Liver (tissue), 10 donors: ENCODE measurements at places on chromosomes 2 and 18.

DNA sequence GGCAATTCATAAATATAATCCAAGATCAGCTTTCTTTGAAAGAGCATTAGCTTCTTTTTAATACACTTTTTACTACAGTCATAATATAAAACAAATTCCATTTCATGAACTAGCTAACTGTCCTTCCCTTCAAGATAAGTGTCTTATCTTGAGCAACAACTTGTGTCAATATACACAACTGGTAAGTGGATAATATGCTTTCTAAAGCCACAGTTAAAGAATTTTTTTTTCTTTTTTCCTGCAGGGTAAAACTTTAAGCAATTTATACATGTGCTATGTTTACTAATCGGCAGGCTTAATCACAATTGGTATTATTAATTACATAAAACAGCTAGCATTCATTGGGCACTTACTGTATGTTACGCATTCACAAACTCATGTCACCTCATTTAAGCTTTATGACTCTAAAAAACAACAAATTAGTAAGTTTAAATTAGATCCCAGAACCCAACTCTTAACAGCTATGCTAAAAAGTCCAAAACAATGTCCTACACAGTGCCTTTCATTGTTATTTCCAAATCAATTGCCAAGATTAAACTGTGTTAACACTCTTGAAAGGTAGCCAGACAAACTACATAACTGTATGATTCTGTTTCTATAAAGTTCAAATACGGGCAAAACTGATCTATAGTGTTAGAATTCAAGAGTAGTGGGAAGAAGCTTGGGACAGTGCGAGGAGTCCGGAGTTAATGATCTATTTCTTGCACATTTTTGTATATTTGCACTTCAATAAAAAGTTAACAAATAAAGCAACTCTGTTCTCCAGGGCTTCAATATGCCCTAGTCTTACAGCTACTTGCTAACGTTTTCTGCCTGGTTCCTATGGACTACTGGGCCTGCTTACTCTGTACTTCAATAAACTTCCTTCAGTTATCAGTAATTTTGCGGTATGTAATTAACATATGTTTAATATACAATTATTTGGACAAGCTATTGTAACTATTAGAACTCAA, 6.0 kb downstream of the TXNL1 start:
- no peak for DNase-seq

- no peak for DNase-seq
Observed at GRCh38 chr2:106159866-106160785, 34.0 kb downstream of the UXS1 start.

DNA sequence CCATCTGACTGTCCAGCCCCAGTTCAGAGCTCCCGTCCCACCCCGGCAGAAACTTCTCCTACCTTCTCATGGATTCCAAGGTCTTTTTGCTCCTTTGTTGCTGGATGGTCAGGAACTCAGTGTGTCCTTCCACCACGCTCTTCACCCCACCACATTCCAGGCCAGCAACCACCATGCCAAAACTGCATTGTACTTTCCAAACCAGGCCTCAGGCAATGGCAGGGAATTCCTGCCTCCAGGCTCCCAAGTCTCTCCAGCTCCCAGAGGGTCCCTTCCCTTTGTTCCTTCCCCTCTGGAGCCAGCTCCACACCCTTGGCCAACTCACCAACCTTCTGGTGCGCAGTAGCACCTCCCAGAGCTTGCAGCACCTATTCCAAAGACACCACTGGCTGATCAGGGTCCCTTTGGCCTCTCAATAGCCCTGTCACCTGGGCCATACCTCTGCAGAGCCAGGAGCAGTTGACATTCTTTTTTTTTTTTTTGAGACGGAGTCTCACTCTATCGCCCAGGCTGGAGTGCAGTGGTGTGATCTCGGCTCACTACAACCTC, 8.1 kb downstream of the CHMP1B start:
- DNase-seq: no peak

- DNase-seq: no peak
Observed at GRCh38 chr18:10752382-10752781, 226.6 kb downstream of the NAPG start.

GRCh38 chr2:43184339-43184895, 42.0 kb downstream of the ZFP36L2 start:
- DNase-seq: no peak

DNA sequence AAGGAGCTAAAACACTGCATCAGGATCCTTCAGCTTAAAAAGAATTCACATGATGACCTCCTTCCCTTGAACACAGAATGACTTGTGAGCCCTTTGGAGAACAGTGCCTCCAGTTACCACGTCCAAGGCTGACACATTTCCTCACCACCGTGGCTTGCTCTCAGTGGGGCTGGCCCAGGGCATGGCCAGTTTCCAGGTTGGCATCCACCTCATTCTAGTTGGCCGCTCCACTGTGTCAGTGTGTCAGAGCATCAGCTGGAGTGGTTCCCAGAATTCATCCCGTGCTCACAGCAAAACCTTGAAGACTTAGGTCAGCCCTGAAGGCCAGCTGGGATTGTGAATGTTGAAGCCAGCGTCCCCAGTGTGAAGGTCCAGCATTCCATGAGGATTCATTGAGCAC, 158.5 kb downstream of the INSIG2 start:
- no peak for DNase-seq

GRCh38 chr2:118846442-118846952, 951 bp downstream of the EN1 start:
- no peak for DNase-seq

DNA sequence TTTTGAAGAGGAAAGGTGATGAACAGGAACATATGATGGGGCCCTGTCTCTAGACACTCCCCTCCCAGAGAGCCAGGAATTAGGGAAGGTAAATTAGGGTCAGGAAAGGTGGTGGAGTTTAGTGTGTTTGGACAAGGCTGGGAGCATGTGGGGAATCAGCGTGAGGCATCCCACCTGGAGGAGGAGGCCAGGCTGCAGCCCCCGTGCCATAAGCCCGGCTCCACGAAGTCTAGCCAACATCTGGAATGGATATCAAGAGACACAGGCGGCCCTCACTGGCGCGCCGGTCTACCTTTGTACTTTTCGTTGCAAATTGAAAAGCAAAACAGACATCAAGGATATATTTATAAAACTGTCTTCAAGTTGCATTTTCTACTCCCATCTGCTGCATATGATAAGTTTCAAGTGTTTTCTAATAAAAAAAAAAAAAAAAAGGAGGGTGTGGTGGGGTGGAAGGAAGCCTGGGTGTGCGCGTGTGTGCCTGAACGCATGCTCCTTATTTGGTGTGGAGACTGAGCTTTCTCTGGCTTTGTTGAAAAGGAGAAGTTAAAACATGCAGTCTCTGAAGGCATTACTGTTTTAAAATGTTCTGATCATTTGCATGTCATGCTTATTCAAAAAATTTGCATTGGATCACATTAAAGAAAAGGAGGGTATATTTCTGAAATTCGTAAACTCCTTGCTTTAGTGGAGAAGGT, 546.7 kb upstream of the ID2 start:
- DNase-seq: no peak

DNA sequence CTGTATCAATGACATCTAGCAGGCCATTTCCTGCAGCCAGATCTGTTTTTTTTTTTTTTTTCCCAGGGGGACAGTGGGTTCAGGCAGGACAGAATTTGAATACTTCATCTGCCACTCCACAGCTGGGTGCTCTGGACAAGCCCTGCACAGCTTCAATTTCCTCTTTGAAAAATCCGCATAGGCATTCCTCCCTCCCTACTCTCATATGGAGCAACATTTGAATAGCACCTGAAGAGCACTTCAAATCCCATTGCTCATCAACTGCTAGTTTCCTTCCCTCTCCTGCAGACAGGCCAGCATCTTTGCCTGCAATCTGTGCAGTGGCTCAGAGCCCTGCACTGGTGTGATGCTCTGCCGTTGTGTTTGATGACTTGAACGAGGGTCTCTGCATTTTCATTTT, 326.3 kb downstream of the TSN start:
- no peak for DNase-seq

DNA sequence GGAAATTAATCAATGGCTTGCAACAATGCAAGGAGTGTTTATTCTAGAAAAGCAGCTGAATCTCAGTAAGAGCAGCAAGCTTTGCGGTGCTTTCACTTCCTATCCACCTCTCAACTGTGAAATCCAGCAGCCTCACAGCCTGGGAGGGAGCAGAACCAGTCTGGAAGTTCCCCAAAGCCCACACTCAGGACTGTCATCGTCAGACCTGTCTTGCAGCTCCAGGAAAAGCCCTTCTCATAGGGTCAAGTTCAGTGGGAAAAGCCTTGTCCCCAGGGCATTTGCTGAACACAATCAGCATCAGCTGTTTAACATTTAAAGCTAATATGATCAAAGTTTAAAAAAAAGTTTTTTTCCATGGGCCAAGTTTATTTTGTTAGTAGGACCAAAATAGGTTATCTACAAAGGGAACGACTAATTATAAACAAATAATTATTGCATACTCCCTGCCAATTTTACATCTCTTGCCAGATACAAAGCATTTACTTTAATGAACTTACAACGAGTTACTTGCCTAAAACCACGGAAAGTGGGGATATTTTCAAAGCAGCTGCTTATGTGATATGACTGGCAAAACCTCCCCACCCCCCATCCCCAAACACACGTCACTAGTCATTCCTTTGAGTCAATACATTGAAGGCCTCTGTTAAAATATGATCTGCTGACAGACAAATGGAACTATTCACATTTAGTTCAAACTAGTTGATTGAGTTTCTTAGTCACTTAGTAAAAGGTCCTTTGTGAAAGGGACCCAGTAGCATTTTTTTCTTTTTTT, 36.8 kb downstream of the PARD6G start:
- no peak for DNase-seq

DNA sequence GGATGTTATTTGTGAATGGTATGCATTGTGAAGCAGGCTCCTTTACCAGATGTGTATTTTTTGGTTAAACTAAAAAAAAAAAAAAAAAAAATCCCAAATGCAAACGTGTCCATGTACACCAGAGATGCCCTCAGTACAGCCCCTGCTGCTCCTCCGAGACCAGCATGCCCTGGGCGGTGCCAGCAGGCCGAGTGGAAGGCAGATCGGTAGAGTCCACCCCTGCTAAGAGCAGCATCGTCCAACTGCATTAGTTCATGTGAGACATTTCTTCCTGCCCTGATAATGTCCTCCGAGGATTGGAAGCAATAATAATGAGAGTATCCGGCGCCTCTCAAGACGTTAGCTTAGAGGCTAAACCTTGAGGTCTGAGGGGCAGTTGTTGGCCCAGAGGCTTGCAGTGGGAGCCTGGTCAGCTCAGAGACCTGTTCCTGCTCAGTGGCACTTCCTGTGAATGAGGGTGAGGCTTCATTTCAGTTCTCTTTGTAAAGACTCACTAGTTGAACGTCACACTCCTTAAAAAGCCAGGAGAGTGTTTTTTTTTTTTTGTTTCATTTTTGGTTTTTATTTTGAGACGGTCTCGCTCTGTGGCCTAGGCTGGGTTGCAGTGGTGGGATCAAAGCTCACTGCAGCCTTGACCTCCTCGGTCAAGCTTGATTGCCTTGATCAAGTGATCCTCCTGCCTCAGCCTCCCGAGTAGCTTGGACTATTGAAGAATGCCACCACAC, 5.6 kb downstream of the SLC66A3 start:
- DNase-seq: no peak

GRCh38 chr18:78171954-78172353, 807.7 kb upstream of the SALL3 start:
- DNase-seq: no peak

DNA sequence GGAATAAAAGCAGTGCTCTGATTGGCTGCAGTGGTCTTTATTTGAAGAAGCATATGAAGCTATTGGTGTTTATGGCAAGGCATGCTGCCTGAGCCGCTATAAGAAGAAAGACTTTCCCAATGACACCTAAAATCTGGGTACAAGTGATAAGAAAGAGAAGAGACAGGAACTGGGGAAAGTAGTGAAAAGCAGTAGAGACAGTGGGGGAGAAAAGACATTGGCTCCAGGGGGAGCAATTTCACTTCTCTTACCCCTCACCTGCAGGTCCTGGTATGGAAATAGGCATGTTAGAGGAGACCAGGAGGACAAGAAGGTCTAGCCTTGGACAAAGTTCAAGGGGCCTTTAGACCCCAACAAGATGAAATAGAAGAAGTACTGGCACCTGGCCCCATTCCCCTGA, 47.1 kb downstream of the PLCL1 start:
- DNase-seq: no peak

DNA sequence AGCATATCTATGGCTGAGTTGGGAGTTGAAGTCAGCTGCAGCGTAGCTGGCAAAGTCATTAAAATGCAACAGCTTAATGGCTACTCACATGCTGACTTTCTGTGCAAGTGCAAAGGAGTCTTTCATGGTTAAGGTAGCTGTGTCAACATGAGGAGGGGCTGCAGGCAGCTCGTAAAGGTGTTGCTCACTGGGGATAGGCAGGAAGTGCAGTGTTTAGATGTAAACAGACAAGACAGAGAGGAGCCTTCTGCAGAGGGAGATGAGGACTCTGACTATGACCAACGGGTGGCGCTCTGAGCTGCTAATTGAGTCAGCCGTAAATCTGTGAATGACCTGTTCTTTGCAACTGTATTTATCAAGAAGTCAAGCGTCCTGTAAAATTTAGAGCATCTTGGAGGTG, 22.3 kb upstream of the CAVIN2 start:
- DNase-seq: no peak

- no peak for DNase-seq
Observed at GRCh38 chr2:101113441-101114267, 37.5 kb downstream of the TBC1D8 start.

GRCh38 chr18:24262087-24262486, 123.2 kb downstream of the CABYR start:
- no peak for DNase-seq

DNA sequence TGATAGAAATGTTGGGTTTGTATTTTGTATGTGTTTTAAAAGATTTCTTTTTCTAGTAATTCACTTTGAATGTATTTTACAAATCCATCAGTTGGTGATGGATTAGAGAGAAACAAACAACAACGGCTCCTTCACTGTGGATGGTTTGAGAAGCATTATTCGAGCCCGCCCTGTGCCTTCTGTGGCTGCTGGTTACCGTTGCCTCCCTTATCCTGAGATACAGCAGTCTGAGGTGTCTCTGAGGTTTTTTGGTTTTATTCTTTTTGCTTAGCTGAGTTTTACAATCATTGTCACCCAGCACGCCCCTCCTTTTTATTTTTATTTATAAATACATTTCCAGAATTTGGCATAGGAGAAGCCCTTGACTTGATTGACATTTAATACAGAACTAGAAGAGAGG, 168.3 kb downstream of the BABAM2 start:
- no peak for DNase-seq

DNA sequence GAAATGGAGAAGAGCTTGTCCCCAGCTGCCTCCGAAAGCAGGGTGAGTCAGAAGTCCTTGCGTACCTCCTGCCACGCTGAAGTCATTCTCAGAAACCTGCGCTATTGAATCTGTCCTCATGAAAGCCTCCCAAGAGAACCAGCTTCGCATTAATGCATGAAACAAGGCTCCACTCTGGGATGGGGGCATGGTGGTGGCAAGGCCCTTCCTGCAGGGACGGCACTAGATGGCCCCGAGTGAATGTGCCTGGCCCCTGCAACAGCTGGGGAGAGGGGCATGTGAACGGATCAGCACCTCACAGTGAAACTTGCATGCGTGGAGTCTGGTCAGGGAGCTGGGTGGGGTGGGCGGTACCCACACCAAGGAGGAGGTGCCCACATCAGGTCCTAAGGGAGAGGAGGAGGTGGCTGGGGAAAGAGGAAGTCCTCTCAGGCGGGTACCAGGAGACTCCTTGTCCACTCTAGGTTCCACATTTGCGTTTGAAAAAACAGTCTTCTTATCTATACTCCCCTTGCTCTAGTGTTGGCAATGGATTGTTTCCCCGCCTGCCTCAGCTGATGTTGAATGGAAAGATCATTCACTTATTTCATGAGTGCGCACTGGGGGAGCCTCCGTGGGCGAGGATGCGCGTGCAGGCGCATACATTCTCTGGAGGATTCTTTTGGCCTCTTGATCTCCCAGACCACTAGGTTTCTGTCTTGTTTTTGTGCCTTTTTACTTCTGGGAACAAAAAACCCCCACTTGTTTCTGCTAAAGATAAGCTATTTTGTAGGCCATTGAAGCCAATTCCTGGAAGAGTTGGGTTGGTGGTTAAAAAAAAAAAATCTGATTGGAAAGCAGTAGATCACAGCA, 104.7 kb downstream of the KLHL29 start:
- no peak for DNase-seq
